ENCODE measurements at places on chromosomes 2 and 18. TPM values are rescaled to one million over a fixed set of nuclear protein-coding genes. Genes with fewer than 3 reads are reported as not detected.

The ELOA2 gene
- not detected for total RNA-seq

The RAX gene
- not detected for total RNA-seq

The CSRNP3 gene
- total RNA-seq: 2.0 TPM

The PTPRN gene
- total RNA-seq: 7.2 TPM

The EFEMP1 gene
- 520 TPM for total RNA-seq

The AQP12B gene
- total RNA-seq: not detected

The EML6 gene
- total RNA-seq: 0.17 TPM

The CCDC68 gene
- total RNA-seq: under 0.01 TPM

The ALKAL2 gene
- total RNA-seq: not detected

The IL36A gene
- not detected for total RNA-seq

The KCNF1 gene
- total RNA-seq: under 0.01 TPM

The NPAS2 gene
- 2.7 TPM for total RNA-seq

The PRADC1 gene
- 11.1 TPM for total RNA-seq

The ATOH8 gene
- 29.5 TPM for total RNA-seq

The MCEE gene
- 23.8 TPM for total RNA-seq

The UGT1A1 gene
- not detected for total RNA-seq

The ADAM23 gene
- 11.1 TPM for total RNA-seq

The EDAR gene
- not detected for total RNA-seq

The PDE1A gene
- 27.9 TPM for total RNA-seq

The LRP2 gene
- total RNA-seq: not detected

The TDRD15 gene
- total RNA-seq: not detected

The GPR75 gene
- 0.52 TPM for total RNA-seq

The ABHD1 gene
- total RNA-seq: 0.16 TPM

The DLX1 gene
- 1.4 TPM for total RNA-seq

The PER2 gene
- total RNA-seq: 2.0 TPM

The SPDYA gene
- total RNA-seq: 1.3 TPM

The CENPA gene
- 1.6 TPM for total RNA-seq

The GAD1 gene
- 0.09 TPM for total RNA-seq

The TMEM17 gene
- 1.9 TPM for total RNA-seq

The CFC1 gene
- total RNA-seq: not detected

The PARD3B gene
- total RNA-seq: 17.0 TPM

The DSG1 gene
- total RNA-seq: not detected

The FER1L5 gene
- 1.4 TPM for total RNA-seq
